BJ (cell line): ENCODE measurements at places on chromosomes 12 and 14.

- no peak for DNase-seq
Observed at GRCh38 chr12:113058553-113058952, 2.0 kb downstream of the DTX1 start.

DNA sequence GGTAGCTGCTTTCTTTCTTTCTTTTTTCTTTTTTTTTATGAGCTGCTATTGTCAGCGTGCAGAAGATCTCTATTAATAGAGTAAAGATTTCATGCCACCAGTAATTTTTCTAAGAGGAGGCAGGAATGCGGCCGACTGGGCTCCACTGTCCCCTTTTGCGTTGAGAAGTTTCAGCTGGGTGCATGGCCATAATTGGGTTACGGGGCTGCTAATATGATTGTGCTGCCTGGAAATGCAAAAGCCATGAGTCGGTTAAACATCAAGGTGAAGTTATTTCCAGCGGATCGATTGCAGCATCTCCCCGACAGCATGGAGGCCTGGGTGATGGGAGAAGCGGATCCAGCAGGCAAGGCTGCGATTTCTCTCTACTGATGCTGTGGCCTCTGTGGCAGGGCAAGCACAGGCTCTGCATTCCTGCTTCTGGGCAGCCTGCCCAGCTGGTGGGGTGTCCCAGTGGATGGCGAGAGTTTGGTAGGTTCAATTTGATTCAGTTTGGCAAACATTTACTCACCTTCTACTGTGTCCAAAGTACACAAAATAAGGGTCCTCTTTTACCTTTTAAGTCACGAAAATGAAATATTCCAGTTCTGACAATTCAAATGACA, 54.4 kb upstream of the PRMT8 start:
- no peak for DNase-seq

GRCh38 chr14:103547941-103548462, 14.5 kb downstream of the BAG5 start:
- no peak for DNase-seq

GRCh38 chr12:29944269-29945000, 160.7 kb upstream of the TMTC1 start:
- no peak for DNase-seq

DNA sequence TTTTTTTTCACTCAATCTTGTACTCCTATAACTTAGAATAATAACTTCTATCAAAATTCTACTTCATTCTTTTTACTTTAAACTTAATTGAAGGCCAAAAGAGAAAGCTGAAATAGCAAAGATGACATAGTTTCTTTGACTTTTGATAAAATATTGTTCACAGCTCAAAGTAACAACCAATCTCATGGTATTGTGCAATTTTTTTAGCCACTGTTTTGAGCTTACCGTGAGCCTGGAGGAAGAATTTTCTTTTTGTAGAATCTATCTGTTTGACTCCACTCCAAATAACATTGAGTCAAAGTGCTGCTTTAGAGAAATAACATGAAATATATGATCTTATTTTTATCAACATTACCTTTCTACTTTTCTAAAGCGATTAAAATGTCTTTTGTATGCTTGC, 903.9 kb upstream of the FOXG1 start:
- DNase-seq: no peak

- no peak for DNase-seq
Observed at GRCh38 chr12:126247936-126248335, 1182.7 kb downstream of the AACS start.

- no peak for DNase-seq
Observed at GRCh38 chr12:104631867-104632266, 175.1 kb downstream of the CHST11 start.

GRCh38 chr12:123131291-123131832, 19.5 kb downstream of the PITPNM2 start:
- DNase-seq: no peak

- no peak for DNase-seq
Observed at GRCh38 chr14:101457936-101458740, 103.2 kb upstream of the DIO3 start.

DNA sequence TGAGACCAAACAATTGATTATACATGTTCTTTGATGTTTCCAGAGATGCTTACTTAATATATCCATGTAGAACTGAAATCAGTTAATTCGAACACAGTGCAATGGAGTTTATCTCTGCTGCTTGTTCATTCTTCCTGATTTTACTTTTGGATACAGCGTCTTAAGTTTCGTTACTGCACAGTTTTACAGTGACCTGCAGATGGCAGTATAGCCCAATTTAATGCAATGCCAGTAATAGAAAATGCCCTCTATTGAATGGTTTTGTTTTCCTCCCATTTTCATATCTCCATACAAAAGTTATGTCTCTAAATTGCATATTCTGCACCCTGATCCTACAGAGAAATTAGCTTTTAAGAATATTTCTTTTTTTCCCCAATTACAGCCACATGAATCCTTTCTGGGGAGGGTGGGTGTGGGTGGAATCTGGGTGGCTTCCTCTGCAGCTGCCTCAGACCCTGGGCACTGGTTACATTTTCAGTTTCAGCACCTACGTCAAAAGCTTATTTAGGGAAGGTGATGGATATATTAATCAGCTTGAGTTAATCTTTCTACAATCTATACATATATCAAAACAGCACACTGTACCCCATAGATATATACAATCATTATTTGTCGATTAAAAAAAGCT, 101.1 kb upstream of the DCD start:
- no peak for DNase-seq

DNA sequence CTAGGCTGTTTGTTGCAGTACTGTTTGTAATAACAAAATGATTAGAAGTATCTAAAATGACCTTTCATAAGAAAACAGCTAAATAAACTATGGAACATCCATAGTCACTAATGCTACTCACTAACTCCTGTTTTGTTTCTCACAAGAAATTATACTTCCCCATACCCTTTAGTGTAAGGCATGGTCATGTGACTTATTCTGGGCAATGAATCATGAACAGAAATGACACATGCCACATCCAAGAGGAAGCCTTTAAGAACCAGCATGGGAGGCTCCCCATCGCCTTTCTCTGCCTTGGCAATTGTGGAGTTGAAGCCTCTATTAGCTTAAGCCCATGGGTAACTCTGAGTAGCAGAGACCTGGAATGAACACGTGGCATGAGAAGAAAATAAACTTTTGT, 49.3 kb downstream of the KSR2 start:
- no peak for DNase-seq

GRCh38 chr12:69240631-69240995, 1.2 kb downstream of the CPSF6 start:
- no peak for DNase-seq

DNA sequence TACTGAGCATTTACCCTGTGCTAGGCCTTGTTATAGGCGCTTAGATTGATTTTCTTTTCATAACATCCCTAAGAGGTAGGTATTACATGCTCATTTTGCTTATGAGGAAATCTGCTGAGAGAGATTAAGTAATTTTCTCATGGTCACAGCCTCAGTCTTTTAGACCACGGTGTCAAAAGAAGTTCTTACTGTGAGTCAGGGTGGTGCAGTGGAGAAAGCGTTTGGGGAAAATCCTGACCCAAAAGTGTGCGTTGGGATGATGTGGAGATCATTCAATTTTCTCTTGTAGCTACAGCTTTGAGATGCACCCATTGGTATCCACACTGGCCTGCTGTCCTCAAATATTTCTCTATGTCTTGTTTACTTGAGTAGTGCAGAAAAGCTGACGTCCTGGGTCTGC, 8.2 kb downstream of the ANG start:
- no peak for DNase-seq

DNA sequence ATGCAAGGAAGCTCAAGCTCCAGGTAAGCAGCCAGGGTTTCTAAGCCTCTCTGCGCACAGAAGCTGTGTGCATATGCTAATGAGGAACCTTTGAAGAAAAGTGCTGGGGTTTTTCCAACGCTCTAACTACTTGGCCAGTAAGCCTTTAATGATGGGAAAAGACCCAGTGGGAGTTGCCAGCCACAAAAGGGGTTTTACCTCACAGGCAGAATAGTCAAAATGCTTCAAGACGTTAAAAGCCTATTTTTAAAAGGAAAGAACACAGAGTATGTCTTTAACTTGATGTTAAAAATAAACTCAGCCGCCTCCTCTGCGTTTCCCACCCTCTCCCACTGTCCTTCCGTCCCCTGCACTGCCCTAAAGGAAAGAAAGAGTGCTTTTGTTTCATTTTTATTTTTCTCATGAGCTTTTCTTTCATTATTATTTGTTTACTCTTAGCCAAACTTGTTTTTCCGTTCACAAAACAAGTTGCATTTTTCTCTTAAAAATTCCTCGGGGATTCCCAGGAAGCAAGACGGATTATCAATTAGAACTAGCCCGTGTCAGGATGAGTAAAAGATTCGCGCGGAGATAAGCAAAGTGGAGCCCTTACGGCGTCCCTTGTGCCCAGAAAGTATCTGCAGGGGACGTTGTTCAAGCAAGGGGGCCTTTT, 209.8 kb upstream of the NUDT4 start:
- DNase-seq: no peak

DNA sequence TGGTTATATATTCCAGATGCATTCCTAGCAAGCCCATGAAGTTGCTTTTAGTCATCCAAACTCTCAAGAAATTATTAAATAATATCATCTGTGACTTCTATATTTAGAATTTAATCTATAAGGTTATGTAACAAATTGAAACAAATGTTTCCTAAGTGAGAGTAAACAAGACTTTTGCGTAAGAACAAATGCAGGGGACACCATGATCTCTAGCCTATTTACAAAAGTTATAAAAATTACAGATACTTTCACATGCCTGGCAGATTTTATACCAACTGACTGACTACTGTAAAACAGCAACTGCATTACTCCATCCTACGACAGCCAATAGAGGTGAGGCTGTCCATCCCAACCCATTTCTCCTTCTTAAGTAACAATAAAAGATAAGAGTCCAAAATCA, 20.4 kb upstream of the DIO2 start:
- no peak for DNase-seq
